ENCODE measurements at places on chromosomes 6 and 20.

- no peak for DNase-seq
Observed at GRCh38 chr20:42125426-42125825, 507.2 kb upstream of the CHD6 start.

DNA sequence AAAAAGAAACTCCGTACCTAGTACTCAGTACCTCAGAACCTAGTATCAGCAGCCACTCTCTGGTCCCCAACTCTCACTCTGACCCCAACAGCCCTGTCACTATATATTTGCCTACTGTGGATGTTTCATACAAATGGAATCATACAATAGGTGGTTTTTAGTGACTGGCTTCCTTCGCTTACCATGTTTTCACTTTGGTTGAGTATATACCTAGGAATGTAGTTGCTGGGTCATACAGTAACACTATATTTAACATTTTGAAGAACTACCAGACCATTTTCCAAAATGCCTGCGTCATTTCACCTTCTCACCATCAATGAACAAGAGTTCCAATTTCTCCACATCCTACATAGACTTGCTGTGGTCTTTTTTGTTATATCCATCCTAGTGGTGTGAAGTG, 283.2 kb downstream of the GMDS start:
- no peak for DNase-seq

DNA sequence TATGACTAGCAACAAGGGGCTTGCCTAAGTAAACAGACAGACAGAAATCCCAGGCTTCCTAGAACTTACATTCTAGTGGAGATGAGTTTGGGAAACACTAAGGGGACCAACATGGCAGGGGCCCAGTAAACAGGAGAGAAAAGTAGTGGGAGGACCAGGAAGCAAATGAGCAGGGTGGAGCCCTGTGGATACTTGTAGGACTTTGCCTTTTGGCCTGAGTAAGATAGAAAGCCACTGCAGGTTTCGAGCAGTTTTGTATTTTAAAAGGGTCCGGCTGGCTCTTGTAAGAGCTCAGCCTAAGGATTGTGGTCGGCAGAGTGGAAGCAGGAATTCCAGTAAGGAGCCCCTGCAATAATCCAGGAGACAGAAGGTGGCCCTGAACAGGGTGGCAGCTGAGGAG, 125.5 kb downstream of the MAP3K7 start:
- DNase-seq: no peak

DNA sequence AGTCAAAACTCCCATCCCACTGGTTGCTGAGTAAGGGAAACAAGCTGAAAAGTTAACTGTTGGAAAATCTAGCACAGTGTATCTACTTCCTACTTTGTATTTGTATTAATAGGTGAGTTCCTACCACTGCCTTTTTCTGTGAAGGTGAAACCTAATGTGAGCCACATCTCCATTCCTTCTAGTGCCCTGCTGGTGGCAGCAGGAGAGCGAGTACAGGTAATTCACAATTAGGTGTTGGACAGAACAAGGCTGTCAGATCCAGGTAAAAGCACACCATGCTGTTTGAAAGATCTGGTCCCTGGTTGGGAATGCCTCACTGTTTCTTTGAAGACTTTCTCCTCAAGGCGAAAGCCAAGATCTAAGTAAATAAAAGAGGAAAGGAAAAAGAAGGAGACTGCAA, 528.4 kb downstream of the PKHD1 start:
- no peak for DNase-seq

GRCh38 chr6:7035837-7036249, 71.9 kb upstream of the RREB1 start:
- DNase-seq: no peak

All from T-helper 9 cell (primary cell).